HepG2 (cell line): ENCODE measurements at places on chromosomes 5 and 9. TPM values are rescaled to one million over a fixed set of nuclear protein-coding genes. Genes with fewer than 3 reads are reported as not detected.

DNA sequence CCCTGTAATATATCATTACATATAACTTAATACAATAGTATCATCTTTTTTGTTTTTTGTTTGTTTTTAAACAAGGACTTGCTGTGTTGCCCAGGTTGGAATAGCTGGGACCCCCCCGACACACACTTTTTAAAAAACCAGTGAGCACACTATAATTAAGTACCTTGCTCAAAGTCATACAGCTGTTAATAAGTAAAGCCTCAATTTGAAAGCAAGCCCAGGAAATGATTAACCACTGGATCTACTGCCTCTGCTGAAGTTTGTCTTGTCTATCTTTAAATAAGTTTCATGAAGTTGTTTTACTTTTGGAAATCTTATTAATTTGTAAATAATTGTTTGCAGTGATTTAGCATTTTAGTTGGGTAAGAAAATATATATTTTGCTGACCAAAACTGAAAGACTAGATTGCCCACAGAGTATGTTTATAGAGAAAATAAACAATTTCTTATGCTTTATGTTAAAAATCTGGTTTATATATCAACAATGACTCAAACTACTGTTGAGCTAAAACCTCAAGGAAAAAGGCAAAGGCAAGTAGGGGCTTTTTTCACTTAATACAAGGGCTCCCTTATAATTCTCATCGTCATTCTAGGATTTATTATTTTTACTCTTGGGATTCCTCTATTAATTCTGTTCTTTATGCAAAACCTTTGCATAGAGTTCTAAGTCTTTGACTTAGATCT is 5.8 kb upstream of the CARNMT1 start:
- DNase-seq, result no peak

DNA sequence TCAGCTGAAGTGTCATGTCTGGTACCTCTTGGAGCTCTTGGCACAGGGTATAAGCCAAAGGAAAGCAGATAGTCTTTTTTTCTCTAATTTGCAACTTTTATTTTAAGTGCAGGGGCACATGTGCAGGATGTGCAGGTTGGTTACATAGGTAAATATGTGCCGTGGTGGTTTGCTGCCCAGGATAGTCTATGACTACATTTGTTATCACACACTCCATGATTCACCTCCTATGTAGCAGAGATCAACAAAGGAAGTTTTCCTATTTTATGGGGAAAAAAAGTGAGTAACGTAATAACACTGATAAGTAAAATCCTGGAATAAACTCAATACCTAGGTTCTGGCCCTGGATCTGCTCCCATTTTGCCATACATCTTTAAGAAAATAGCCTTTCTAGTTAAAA is 234.6 kb downstream of the CAAP1 start:
- DNase-seq, result no peak

DNA sequence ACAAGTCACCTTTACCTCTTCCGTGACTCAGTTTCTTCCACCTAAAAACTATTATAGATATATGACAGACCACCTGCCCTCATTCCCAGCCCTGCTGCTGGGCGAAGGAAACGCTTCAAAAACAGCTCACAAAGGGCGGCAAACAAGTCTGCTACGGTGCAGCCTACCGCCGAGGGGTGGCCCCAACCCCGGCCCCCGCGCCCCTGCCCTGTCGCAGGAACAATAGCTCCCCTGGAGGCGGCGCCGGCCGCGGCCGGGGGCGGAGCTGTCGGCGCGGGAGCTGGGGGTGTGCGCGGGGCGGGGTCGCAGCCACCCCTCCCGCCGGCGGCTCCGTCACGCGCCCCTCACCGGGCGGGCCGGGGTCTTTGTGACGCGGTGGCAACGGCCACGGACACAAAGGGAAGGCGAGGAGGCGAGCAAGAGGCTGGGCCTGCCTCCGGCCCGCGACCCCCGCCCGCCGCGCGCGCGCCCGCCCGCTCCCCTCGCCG is at the start of gene TMEFF1:
Gene TMEFF1 (plus strand): TSS at position 362 of the 488 bp plus-strand sequence. CDS start 396 bp downstream, outside the sequence.
- peak; percentile 30 for DNase-seq

- DNase-seq, result no peak
These were observed 644 bp upstream of the CTNNAL1 start for GRCh38 chr9:109013679-109014607.

NEUROG1 gene
- not detected in 2 replicates for total RNA-seq

PSIP1 gene
- 46.4 and 53.8 TPM in 2 replicates for total RNA-seq
